Mesothelial cell of epicardium (in vitro differentiated cells): ENCODE measurements at places on chromosomes 16 and 17. TPM values are rescaled to one million over a fixed set of nuclear protein-coding genes. Genes with fewer than 3 reads are reported as not detected.

DNA sequence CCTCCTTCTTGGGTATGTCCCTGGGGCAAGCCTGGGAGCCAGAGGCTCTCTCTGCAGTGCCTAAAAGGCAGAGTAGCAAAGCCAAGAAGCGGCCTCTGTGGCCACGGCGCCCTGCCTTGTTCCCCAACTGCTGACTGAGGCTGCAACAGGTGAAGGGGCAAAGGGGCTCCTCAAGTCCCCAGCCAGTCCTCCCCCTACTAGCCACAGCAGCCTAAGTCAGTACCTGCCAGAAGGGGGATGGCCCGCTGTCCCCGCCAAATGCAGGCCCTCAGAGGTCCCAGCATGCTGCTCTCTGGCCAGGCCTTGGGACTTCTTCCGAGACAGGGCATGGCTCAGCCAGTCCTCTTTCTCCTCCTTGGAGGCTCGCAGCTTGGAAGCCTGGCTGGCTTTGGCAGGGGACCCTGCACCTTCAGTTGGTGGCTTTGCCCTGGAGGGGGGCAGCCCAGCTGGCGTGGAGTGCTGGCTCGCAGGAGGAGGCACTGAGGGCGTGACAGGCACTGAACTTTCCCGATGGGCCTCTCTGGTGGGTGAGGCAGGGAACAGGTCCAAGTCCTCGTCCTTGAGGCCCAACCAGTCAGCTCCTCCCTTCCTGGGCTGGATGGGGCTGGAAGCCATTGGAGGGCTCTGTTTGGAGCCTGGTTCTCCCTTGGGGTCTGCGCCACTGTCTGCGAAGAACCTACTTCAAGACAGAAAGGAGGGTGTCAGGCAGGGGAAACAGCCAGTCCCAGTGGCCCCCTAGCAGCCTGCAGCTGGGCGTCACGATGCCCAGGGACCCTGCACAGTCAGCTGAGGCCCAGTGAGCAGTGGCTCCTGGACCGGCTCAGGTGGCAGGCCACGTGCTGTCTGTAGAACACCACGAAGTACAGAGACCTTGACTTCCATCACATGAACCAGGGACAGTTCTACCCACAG lies 17.6 kb downstream of the FBF1 start:
- H3K4me3 ChIP-seq = no peak overlapping the region
- no peak for DNase-seq

GRCh38 chr17:8074554-8074953 lies 13.0 kb downstream of the ALOX12B start:
- H3K27ac ChIP-seq = no peak overlapping the region
- peaks cover 95% of the 10 kb centered on the region for H3K27me3 ChIP-seq
- H3K4me3 ChIP-seq = no peak overlapping the region
- H3K36me3 ChIP-seq = no peaks in the 10 kb centered on the region
- no peak for DNase-seq
- H3K4me1 ChIP-seq = peaks cover 16% of the 10 kb centered on the region

TAT gene
- total RNA-seq = 0.07 TPM in 1 of 3 replicates, not detected in the others

GRCh38 chr17:61510237-61510636 lies 58.0 kb downstream of the TBX4 start:
- no peaks in the 10 kb centered on the region for H3K36me3 ChIP-seq
- H3K4me1 ChIP-seq = peaks cover 59% of the 10 kb centered on the region
- H3K27me3 ChIP-seq = no peaks in the 10 kb centered on the region
- no peak overlapping the region for H3K4me3 ChIP-seq

DNA sequence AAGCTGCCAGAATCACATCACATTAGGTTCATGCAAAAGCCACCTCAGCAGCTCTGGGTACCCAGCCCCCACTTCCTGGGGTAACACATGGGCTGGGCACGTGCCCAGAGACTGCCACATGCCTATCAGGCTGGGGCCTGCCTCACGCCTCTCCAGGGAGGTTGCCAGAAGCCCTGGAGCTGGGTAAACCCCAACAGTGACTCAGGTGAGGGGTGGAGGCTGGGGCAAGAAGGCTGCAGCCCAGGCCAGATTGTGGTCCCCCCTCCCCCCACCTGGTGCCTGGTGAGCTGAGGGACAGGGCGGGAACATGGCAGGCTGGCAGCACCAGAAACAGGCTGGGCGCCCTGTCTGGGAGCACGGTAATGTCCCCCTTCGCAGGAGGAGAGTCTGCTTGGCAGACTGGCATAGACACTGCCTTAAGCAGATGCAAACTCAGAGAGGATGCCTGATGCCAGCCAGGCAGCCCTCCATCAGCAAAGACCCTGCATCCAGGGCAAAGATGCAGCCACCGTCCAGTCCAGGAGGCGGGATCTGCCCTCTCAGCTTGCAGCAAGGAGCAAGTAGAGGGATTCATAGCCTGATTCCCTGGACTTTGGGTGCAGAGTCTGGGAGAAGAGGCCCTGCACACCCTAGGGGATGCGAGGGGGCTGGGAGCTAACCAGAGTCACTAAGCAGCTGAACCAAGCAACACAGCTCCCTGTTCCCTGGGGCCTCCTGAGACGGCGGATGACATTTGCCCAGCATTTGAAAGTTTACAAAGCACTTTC lies 28.8 kb downstream of the NGFR start:
- no peak overlapping the region for H3K4me3 ChIP-seq
- DNase-seq = no peak
- H3K27me3 ChIP-seq = no peaks in the 10 kb centered on the region
- H3K27ac ChIP-seq = no peak overlapping the region

DNA sequence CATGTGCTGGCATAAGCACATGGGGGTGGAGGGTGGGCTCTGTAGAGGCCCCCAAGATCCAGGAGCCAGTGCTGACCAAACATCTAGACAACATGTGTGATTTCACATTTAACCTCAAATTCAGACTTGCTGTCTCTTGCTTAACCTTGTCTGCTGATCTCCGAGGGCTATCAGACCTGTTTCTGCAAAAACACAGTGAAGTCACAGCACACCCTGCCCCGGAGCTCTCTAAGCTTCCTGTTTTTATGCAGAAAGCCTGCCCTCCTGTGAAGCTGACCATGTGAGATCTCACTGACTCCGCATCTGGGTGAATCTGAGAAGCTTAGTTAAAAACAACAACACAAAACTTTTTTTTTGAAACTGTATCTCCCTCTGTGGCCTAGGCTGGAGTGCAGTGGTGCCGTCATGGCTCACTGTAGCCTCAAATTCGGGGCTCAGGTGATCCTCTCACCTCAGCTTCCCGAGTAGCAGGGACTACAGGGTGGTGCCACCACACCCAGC lies 6.6 kb upstream of the DPEP2 start:
- H3K4me3 ChIP-seq = no peak overlapping the region
- no peaks in the 10 kb centered on the region for H3K4me1 ChIP-seq
- no peaks in the 10 kb centered on the region for H3K36me3 ChIP-seq
- peaks cover 3% of the 10 kb centered on the region for H3K27me3 ChIP-seq
